ENCODE measurements at places on chromosomes 3 and 15.

DNA sequence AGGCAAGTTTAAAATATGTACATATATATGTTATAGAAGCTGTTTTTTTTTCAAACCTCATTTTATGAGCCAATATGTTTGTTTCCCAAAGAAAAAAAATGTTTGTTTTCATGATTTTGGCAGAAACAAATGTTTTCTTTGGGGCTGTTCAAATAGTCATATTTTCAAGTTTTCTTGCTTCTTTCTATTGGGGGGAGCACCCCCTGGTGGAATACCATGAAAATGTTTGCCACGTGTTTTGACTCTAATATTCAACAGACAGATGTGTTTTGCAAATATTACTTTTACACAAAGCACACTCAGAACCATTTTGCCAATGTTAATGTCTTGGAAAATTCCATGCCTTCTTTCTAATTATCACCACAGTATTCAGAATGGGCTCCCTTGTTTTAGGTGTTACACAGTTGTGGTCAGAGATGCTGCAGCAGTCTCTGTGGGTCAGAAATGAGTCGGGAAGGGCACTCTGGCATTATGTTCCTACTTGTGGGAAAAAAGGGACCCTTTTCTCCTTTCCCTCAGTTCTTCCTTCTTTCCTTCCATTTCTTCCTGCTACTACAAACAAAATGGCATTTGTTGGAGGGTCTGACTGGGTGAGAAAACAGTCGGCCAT is 817.0 kb downstream of the TUSC7 start:
- DNase-seq, result no peak

- no peak for DNase-seq
Measured at GRCh38 chr15:92409006-92409405, 15.3 kb downstream of the ST8SIA2 start.

DNA sequence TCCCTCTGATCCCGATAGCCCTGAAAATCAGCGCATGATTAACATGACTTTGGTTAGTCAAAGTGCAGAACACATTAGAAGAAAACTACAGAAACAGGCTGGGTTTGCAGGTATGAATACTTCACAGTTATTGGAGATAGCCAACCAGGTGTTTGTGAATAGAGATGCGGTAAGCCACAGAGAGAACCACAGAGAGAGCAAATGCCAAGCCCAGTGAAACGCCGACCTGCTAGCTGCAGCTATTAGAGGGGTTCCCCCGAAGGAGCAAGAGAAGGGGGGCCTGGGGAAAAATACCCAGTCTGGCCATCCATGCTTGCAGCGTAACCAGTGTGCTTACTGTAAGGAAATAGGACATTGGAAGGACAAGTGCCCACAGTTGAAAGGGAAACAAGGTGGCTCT is 523.9 kb upstream of the CNTN3 start:
- DNase-seq, result no peak

GRCh38 chr3:187739094-187739560 is 6.1 kb downstream of the BCL6 start:
- no peak for DNase-seq

GRCh38 chr3:87350367-87351199 is 74.2 kb upstream of the POU1F1 start:
- DNase-seq, result no peak

DNA sequence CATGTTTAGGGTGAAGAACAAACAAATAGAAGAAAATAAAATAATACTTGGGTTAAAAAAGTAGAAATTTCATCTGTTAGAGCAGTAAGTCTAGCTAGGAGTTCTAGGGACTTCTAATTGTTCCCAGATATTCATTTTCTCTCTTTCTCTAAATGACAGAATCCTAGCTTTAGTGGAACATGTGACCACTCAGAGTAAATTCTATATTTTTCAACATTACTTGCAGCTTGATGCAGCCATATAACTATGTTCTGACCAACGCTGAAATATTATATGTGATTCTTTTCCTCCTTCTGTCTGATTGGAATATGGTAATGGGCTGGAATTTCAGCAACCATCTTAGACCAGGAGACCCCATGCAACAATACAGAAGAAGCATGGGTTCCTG is 8.1 kb downstream of the PTX3 start:
- DNase-seq, result no peak

GRCh38 chr15:31870328-31871165 is 159.8 kb upstream of the CHRNA7 start:
- DNase-seq, result no peak

- no peak for DNase-seq
Measured at GRCh38 chr3:46489875-46490274, 7.9 kb upstream of the RTP3 start.

GRCh38 chr3:149291178-149291577 is 42.3 kb downstream of the TM4SF18 start:
- DNase-seq, result no peak

DNA sequence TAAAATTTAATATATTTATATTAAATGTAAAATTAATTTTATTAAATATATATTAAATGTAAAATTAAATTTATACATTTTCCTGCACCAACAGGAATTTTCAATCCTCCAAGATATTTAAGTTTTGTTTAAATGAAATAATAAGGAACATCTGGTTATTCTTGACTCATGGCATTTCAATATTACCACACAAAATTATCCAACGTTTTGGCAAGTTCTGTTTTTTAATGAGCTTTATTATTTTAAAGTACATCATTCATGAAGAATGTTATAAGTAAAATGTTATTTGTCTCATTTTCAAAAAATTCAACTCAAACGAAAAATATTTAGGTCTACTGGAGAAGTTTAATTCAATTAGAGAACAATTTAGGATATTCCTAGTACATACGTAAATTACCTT is 811.4 kb downstream of the NAALADL2 start:
- no peak for DNase-seq
